ENCODE measurements at places on chromosomes 7 and 10. TPM values are rescaled to one million over a fixed set of nuclear protein-coding genes. Genes with fewer than 3 reads are reported as not detected.
A peak's percentile ranks its signal among the peaks of the same experiment; 100 is the strongest.

The HOXA13 gene
- not detected for total RNA-seq

The CTAGE15 gene
- total RNA-seq = 1.5 TPM

The TMEM236 gene
- not detected for total RNA-seq

The GPR85 gene
- not detected for total RNA-seq

The IKZF1 gene
- 360 TPM for total RNA-seq

The ZNF655 gene
- 72.8 TPM for total RNA-seq

The CYP2E1 gene
- 0.16 TPM for total RNA-seq

The RASA4 gene
- 46.6 TPM for total RNA-seq

The CYP3A4 gene
- total RNA-seq = not detected

The APBB1IP gene
- 47.4 TPM for total RNA-seq

The HMX2 gene
- total RNA-seq = not detected

The ASB4 gene
- not detected for total RNA-seq

The NAT16 gene
- not detected for total RNA-seq

- H3K27me3 ChIP-seq = peaks cover 36% of the 10 kb centered on the region
- DNase-seq = no peak
- H3K4me1 ChIP-seq = peaks cover under 1% of the 10 kb centered on the region
- no peak overlapping the region for H3K27ac ChIP-seq
Observed at GRCh38 chr10:90930070-90930837, 9.4 kb upstream of the ANKRD1 start.

DNA sequence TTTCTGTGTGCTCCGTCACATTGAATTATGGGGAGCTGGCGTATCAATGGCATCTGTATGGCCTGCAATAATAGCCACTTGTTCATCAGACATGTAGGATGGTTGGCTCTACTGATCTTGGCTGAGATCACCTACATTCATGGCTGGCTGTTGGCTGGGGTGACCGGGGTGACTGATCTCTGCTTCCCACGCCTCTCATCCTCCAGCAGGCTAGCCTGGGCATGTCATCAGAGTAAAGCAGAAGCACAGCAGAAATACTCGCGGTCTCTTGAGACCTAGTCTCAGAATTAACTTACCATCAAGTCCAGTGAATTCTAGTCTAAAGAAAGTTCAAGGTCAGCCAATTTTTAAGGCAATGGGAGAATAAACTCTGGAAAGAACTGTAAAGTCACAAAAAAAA lies 257.7 kb upstream of the GLI3 start:
- no peak overlapping the region for H3K4me3 ChIP-seq
- peaks cover 4% of the 10 kb centered on the region for H3K27me3 ChIP-seq
- H3K36me3 ChIP-seq = no peaks in the 10 kb centered on the region
- no peaks in the 10 kb centered on the region for H3K4me1 ChIP-seq

GRCh38 chr7:27201580-27202017 lies 1.7 kb upstream of the HOXA13 start:
- peaks cover 4% of the 10 kb centered on the region for H3K4me1 ChIP-seq
- no peak overlapping the region for H3K4me3 ChIP-seq
- H3K36me3 ChIP-seq = no peaks in the 10 kb centered on the region

- H3K27ac ChIP-seq = peak overlapping the region; percentile 89
- no peak for DNase-seq
- H3K36me3 ChIP-seq = peaks cover 99% of the 10 kb centered on the region
- no peaks in the 10 kb centered on the region for H3K27me3 ChIP-seq
Observed at GRCh38 chr10:11201911-11202310, 184.2 kb downstream of the CELF2 start.

DNA sequence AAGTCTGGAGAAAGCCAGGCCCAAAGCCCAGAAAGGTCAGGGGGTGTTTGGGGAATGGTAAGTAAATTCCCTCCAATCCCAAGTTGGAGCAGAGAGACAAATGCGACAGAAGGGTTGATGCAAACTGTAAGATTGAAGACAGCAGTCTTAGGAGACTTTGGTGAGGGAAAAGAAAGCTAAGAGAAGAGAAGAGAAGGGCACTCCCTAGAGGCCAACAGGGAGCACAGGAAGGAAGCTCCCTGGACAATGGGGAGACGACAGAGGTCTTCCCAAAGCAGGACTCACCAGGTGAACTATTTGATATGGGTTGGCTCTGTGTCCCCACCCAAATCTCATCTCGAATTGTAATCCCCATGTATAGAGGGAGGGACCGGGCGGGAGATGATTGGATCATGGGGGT lies 151.5 kb downstream of the KIF20B start:
- peaks cover 11% of the 10 kb centered on the region for H3K27me3 ChIP-seq
- DNase-seq = no peak
- no peak overlapping the region for H3K27ac ChIP-seq
- no peaks in the 10 kb centered on the region for H3K4me1 ChIP-seq
- no peak overlapping the region for H3K4me3 ChIP-seq
- no peaks in the 10 kb centered on the region for H3K36me3 ChIP-seq

DNA sequence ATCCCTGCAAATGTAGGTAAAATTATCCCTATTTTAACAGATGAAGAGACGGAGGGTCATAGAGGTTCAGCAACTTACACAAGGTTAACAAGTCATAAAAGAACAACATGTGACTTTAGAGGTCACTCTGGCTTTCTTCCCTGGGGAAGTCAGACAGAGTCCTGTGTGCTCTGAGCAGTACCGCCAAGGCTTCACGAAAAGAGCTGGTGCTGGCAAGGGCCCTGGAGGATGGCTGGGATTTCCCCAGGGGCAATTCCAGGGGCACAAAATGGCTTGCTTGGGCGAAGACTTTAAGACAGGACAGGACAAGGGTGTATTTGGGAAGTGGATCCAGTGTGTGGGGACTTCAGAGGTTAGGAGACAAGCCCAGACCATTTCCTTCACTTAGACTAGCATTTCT lies 144.1 kb downstream of the PIP4K2A start:
- DNase-seq = no peak
- H3K27me3 ChIP-seq = no peaks in the 10 kb centered on the region
- peaks cover 76% of the 10 kb centered on the region for H3K36me3 ChIP-seq
- H3K27ac ChIP-seq = peak overlapping the region; percentile 85
- peaks cover 41% of the 10 kb centered on the region for H3K4me1 ChIP-seq

DNA sequence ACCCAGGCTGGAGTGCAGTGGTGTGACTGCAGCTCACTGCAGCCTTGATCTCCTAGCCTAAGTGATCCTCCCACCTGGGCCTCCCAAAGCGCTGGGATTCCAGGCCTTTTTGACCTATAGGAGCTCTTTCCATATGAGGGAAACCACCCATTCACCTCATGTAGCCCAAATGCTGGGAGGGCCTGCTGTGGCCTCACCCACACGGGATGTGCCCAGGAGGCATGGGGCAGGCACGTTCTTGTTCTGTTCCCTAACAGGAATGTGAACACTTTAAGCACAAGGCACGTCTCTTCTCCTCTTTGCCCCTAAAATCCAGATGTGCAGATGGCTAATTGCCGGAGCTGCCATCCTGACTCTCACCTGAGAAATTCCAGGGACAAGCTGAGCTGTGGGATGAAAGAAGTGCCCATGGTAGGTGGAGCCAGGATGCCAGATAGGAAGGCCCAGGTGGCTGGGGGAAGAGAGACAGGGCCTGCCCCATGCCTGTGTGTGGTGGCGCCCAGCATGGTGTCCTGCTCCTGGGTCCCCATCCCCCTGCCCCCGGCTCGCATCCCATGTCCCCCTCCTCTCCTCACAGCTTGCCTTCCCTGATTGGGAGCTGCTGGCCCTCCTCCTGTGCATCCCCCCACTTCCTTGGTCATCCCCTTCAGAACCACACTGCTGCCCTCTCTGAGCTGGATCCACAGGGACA lies 17.3 kb downstream of the CAMK2B start:
- H3K27me3 ChIP-seq = peaks cover 17% of the 10 kb centered on the region
- no peak overlapping the region for H3K27ac ChIP-seq
- H3K4me1 ChIP-seq = peaks cover 5% of the 10 kb centered on the region

DNA sequence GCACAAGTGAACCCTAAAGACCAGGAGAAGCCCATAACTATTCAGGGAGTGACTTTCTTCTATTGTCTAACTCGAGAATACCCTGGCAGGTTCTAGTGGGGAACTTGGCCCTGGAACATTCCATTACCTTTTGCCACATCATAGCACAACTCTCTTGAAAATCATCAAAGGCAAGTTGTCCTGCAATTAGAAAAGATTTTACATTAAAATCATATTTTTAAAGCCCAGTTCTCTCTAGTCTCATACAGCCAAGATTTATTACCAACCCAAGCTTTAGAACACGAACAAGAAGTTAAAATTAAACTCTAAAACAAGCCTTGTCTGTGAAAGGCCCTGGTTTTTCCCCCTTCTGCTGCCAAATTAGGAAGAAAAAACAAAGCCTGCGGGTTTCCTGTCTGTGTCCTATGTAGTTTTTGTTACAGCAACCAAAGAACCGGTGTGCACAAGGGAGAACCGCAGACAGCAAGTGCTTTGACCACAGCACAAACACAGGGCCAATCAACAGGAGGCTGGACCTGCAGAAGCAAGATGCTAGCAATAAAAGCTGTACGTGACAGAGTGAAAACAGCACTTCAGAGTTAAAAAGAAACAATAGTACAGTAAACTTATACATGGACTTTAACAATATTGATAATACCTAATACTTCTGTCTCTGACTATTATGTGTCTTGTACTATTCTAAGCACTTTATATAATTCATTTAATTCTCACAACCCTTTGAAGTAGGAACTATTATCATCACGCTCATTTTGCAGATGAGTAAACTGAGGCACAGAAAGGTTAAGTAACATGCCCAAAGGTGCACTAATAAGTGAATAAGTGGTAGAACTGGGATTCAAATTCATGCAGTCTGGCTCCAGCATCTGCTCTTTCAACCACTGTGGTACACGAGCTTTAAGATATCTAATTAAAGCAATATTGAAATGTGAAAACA lies 65.8 kb downstream of the STK17A start:
- peaks cover 49% of the 10 kb centered on the region for H3K36me3 ChIP-seq
- H3K27me3 ChIP-seq = no peaks in the 10 kb centered on the region

DNA sequence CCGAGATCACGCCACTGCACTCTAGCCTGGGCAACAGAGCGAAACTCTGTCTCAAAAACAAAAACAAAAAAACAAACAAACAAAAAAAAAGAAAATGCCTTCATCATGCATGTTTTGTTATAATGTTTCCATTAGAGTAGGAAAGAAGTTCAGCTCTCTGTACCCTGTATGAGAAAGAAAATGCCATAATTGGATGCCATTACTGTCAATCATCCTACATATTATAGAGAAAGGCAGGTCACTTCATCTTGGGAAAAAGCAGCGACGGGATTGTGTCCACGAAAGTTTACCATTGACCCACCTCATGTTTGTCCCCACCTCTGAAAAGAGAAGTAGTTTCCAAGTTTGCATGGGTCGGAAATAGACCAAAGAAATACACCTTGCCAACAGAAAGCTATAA lies 33.8 kb downstream of the SEC61G start:
- no peaks in the 10 kb centered on the region for H3K4me1 ChIP-seq
- H3K27me3 ChIP-seq = no peaks in the 10 kb centered on the region
- DNase-seq = no peak
- no peaks in the 10 kb centered on the region for H3K36me3 ChIP-seq
- H3K27ac ChIP-seq = no peak overlapping the region

GRCh38 chr7:5689716-5690115 lies 91.7 kb downstream of the RNF216 start:
- peaks cover 51% of the 10 kb centered on the region for H3K36me3 ChIP-seq
- peaks cover 71% of the 10 kb centered on the region for H3K4me1 ChIP-seq
- no peak for DNase-seq
- H3K27me3 ChIP-seq = no peaks in the 10 kb centered on the region
- peak overlapping the region; percentile 9 for H3K4me3 ChIP-seq

GRCh38 chr10:131870411-131870810 lies 30.4 kb upstream of the PPP2R2D start:
- H3K4me1 ChIP-seq = no peaks in the 10 kb centered on the region
- H3K27ac ChIP-seq = no peak overlapping the region
- H3K36me3 ChIP-seq = no peaks in the 10 kb centered on the region
- H3K27me3 ChIP-seq = no peaks in the 10 kb centered on the region

- no peak overlapping the region for H3K27ac ChIP-seq
- H3K4me1 ChIP-seq = peaks cover 3% of the 10 kb centered on the region
- no peak for DNase-seq
- no peaks in the 10 kb centered on the region for H3K27me3 ChIP-seq
Observed at GRCh38 chr7:70032649-70033048, 434.4 kb downstream of the AUTS2 start.

GRCh38 chr7:91941450-91941849 lies 788 bp downstream of the AKAP9 start:
- peak overlapping the region; percentile 91 for H3K27ac ChIP-seq
- peaks cover 3% of the 10 kb centered on the region for H3K27me3 ChIP-seq
- peaks cover 6% of the 10 kb centered on the region for H3K36me3 ChIP-seq
- H3K4me3 ChIP-seq = peak overlapping the region; percentile 88
- peak; percentile 16 for DNase-seq

DNA sequence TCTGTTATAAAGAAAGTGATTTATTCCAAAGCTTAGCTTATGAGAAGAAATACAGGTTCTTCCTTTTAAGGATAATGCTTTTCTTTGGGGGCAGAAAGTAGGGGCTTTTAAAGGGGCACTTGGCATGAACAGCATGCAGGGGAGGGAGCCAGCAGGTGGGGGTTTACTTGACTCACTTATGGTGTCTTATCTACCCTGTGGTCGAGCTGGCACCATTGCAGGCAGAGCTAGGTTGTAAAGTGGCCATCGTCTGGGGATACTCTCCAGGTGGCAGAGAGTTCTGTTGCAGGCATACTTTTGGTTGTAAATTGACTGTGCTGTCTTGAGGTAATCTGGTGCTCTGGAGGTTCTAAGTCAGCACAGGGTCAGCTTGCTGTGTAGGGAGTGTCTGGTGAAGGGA lies 26.3 kb upstream of the IFRD1 start:
- no peak overlapping the region for H3K4me3 ChIP-seq
- no peak overlapping the region for H3K27ac ChIP-seq
- H3K36me3 ChIP-seq = no peaks in the 10 kb centered on the region
- H3K27me3 ChIP-seq = no peaks in the 10 kb centered on the region
- no peak for DNase-seq
